Ureter (tissue), 1 donor: ENCODE measurements at places on chromosomes 4 and X.
A peak's percentile ranks its signal among the peaks of the same experiment; 100 is the strongest.

DNA sequence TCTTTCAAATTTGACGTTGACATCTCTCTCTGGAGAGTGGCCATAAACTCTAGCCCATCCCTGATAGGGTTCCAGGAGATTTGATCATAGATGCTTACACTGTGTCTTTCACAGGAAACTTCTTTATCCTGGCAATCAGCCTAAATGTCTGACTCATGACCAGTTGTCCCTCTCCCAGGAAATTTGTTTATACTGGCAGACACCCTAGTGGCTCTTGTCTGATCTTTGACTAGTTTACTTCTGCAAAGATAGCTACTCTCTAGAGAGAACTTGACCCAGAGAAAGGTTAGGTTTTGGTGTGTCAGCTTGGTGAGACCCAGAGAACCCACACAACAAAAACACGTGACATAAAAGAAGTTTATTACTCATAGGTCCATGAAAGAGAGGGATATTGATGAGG lies 509.8 kb downstream of the CENPC start:
- peak; percentile 45 for DNase-seq

DNA sequence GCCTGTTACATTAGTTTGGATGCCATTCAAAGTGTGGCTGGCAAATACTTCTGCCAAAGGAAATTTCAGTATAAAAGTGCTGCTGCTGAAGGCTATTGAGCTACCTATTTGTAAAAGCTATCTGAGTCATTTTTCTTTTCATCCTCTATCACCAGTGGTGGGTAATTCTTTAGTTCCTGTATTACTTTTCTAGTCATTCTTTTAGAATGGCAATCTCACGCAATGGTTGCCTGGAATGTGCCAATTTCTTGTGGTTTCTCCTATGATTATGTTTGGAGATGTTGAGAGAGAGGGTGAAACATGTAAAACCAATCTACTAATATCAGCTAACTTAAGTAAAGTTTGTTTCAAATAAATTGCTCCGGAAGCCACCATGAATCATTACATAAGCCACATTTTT lies 685.0 kb downstream of the RAPGEF2 start:
- DNase-seq, result no peak

DNA sequence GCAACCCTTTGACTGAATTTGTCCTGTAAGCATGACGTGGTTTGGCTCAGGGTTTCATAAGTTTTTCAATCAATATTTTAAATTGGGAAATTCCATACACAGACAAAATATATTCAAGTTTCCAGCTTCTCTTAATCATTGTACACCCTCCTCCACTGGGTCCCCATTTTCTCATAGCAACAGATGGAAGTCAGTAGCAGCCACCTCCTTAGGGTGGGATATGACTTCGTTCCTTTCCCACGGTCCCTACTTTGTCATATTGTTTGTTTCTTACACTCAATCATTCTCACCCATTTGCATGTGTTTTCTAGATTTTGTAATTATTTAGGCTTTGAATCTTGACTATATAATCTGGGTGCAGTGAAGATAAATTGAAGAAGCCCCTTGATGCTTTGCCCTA lies 664.5 kb upstream of the IGFBP7 start:
- DNase-seq, result no peak

DNA sequence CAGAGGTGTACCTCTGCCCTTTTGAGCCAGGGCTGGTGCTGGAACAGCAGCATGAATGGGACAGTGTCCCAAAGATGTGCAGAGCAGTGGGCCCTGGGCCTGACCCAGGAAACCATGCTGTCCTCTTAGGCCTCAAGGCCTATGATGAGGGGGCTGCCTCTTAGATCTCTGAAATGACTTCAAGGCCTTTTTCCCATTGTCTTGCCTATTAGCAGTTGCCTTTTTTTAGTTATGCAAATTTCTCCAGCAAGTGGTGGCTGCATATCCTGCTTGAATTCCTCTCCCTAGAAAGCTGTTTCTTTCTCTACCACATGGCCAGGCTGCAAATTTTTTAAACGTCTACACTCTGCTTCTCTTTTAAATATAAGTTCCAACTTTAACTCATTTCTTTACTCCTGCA lies 160.3 kb downstream of the CFAP299 start:
- DNase-seq, result no peak
